ENCODE measurements at places on chromosomes 11 and 22.

DNA sequence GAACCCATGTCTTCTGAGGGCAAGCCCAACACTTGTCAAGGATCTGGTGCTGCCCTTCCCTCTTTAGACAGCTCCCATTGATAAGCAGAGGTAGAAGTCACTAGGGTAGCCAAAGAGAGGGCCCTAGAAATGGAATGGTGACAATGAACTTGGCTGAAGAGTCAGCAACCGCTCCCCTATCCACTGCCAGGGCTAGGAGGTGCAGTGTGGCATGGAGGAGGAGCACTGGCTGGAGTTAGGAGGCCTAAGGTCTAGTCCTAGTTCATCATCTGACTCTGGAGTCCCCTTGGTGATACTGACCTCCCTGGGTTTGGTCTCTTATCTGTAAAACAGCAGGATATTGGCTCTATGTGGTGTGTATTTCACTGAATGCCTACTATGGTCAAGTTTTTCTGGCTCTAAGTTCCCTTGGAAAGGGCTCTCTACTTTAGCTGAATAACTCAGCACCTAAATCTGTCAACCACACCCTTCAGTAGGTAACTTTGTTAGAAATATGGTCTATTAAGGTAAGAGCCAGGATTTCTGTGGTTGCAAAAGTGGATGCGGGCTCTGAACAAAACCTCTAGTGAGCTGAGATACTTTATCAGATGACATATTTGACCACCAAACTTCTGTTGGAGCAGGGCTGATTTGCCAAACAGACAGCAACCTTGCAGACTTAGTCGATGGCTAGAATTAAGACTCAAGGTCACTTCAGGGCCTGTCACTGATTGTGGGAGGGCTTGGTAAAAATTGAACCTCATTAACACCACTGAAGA, 10.5 kb downstream of the TIMP3 start:
- DNase-seq = no peak

DNA sequence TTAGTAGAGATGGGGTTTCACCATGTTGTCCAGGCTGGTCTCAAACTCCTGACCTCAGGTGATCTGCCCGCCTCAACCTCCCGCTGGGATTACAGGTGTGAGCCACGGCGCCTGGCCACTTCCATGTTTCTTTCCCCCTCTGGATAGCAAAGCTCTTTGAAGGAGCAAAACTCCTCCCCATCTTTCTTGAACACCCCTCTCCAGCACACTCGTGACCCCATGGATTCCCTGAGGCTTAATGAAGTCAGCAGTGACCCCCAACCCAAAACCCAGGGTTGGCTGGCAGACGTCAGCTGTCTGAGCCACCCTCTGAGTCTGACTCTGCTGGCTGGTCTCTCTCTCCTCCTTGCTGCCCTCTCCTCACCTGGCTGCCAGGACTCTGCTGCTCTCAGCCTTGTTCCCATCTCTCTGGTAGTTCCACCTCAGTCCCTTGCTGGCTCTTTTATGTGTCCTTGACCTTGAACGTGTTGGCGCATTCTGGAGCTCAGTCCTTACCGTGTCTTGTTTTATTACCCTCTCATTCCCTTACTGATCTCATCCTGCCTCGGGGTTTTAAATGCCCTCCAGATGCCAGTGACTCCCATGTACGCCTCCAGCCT, 44.5 kb downstream of the PARVG start:
- DNase-seq = no peak

DNA sequence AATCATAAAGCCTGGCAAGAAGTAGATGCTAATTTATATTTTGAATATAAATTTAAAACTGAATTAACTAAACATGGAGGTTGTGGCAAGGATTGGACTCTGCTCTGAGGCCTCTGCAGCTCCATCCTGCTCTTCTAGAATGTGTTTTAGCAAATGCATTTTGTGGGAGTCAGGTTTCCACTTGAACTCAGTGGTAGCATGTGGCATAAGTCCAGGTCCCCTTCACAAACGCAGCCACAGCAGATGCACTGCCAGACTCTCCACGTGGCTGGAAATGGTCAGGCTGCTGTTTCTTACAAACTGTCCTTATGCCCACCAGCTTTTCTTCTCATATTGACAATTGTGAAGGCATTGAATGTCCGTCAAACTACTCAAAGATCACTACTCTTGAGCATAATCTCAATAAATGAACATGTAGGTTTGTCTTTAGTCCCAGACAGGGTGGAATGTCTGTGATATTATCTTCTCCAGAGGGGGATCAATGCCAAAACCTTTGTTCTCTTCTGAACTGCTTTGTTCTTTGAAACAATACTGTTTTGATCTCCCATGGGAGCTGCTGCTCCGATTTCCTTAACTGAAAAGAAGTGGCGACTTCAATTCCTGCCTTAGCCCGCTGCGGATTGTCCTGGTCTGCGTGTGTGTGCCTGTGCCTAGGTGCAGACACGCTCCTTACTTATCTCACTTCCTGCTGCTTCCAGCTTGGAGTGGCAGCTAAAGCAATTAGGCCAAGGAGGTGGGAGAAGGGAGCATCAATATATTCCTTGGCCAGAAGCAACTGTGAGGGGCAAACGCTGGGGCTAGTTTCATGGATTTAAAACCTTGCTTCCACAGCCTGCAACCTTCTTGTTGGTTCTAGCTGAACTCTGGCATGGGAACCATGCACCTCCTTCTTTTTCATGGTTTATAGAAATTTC, 24.2 kb downstream of the EIF4G2 start:
- DNase-seq = no peak

- DNase-seq = no peak
These were observed 39.5 kb upstream of the CHRNA10 start for GRCh38 chr11:3710485-3711259.

DNA sequence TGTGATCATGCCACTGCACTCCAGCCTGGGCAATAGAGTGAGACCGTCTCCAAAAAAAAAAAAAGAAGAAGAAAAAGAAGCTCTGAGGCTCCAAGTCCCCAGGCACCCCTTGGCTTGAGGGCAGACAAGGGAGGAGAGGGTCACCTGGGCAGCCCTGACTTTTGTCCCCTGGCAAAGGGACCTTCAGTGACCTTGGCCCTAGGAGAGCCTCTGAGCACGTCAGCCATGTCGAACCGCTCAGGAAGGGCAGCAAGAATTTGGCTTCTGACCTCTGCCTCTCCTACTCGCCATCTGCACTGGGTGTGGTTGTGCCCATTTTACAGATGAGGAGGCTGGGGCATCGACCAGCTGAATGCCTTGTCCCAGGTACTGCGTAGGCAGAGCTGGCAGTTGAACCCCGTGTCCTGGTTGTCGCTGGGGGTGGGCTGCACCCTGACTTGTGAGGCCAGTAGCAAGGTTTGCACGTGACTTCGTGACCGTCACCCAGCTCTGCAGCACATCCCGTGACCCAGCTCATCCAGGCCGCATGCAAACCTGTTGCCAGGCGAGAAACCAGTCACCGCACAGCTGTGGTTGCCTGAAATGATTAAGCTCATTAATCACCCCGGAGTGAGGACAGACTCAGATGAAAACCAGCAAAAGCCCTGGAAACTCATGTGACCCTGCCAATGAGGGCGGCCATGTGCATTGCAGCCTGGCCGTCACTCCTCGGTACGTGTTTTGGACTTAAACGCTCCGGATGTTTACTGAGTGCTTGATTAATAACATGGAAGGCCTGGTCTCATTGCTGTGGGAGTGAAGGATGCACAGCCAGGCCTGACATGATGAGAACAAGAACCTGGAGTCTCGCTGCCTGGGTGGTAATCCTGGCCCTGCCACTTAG, 47.7 kb upstream of the PPP6R3 start:
- no peak for DNase-seq

GRCh38 chr11:33716243-33716642, 15.6 kb upstream of the C11orf91 start:
- no peak for DNase-seq

DNA sequence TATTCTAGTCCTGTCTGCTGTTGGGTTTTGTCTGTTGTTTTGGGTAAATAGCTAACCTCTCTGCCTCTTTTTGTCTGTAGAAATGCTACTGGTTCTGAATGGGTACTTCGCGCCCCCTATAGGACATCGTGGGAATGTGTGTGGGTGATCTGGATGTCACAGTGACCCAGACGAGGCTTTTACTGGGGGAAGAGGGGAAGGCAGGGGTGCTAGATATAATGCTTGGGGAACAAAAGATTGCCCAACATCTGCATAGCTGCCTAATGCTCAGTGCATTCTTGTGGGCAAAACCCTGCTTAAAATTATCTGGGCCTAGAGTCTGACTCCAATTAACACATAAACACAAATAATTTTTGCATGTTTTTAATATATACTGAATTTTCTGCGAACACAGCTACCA, 57.7 kb downstream of the BMAL1 start:
- peak; percentile 50 for DNase-seq

DNA sequence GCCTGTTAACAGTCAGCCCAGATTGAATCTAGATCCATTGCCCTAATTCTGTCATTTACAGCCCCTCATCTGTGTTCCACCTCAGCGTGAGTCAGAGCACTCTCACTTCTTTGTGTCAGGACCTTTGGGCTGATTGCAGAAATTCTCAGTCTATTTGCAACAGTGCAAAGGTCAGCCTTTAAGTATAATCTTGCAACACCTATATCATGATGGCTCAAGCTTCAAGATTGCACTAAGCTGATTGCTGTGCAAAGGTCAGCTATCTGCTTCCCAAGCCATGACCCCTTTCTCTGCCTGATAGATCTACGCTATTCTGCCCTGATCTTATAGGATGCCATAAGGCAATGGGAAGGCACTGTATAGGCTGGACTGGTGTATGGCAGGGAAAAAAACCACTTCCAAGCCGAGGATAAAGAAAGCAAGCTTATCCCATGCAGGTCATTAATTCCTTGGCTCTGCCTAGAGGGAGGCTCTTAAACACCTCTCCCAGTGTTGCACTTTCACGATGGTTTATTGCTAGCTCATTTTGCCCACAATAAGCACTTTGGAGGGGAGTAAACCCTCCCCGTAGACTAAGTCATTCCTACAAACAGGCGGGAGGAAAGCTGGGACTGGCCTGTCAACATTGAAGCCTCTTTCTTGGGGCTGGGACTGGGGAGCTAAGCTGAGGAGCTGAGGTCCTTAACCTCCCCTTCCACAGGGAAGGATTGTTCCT, 100.6 kb downstream of the RRAS2 start:
- no peak for DNase-seq

- no peak for DNase-seq
These were observed 370.7 kb upstream of the CCDC90B start for GRCh38 chr11:83656796-83657330.

DNA sequence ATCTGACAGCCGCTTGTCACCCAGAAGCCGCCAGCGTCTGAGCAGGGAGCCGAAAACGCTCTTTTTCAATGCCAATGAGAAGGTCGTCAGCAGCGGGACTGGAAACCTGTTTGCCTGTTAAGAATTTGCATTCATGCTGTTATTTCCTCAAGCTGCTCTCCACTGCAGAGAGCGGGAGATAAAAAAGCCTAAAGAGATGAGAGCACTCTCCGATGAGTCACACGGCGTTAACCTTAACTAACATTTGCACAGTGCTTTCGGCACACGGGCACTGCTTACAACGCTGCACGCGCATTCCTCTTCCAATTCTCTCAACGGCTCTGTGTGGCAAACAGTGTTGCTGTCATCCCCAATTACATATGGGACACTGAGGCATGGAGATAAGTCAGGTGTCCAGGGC, 40.0 kb upstream of the RTL6 start:
- DNase-seq = no peak

GRCh38 chr11:64545619-64546018, 45.4 kb upstream of the SLC22A12 start:
- DNase-seq = no peak

DNA sequence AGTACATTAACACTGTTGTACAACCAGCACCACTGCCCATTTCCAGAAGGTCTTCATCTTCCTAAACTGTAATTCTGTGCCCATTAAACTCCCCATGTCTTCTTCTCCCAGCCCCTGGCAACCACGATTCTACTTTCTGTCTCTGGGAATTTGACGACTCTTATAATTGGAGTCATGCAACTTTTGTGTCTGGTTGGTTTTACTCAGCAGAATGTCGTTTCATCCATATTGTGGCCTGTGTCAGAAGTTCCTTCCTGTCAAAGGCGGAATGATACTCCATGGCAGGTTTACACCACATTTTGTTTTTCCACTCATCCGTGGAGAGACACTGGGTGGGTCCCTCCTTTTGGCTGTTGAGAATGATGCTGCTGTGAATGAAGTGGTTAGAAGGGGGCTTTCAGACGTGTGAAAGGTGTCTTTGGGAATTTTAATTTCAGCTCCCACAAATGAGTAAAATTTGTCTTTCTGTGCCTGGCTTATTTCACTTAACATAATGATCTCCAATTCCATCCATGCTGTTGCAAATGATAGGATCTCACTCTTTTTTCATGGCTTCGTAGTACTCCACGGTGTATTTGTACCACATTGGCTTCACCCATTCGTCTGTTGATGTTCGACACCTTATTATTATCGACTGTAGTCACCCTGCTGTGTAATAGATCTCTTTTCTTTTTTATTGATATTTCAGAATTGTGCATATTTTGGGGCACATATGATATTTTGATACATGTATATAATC, 86.1 kb upstream of the SEPTIN5 start:
- no peak for DNase-seq

DNA sequence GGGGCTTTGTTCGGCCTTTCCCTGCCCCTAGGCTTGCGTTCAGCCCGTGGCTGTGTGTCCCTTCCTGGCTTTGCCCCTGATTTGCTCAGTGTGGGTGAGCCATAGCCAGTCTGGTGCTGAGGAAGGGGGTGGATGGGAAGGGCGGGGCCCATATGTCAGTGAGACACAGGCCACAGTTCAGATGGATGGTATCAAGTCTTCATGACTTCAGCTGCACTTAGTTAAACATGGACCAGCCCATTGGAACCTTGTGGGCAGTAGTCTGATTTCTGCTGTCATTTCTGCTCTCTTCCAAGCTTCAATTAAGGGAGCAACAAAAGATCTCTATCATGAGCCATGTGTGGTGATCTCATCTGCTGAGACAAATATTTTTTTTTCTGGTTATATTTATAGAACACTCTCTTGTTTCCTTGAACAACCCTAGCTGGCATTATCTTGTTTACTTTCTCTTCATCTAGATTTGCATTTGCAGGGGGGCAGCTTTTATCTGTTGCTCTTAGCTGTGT, 21.6 kb upstream of the PEX26 start:
- peak; percentile 26 for DNase-seq

- DNase-seq = no peak
These were observed 50.1 kb upstream of the FLI1 start for GRCh38 chr11:128643661-128644317.

DNA sequence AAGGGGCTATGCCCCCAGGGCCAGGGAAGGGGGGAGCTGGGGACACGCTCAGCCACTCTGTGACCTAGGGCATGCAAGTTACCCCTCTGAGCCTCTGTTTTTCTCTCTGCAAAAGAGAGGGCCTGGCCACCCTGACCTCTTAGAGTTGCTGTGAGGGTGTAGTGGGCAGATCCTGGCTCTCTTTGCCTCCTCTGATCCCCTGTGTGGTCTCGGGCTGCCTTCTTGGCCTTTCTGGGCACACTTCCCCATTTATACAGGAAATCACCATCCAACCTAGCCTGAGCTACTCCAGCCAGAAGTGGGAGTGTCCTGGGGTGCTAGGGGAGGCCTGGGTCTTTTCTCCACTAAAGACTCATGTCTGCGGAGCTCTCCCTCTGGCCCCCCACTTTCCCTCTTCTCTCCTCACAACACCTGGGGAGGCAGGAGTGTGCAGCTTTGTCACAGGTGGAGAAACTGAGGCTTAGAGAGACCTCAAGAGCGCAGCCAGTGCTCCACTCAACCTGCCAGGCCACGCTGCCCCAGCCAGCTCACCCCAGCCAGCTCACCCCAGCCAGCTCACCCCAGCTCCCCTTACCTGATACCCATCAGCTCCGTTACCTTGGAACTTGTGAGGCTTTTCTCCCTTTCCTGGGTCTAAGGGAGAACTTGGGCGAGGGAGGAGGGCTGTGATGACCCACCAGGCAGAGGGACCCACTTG, 1.4 kb downstream of the AIFM3 start:
- DNase-seq = no peak

All from memory B cell (primary cell).